ENCODE measurements at places on chromosomes 2 and 18.

- no peak for DNase-seq
These were observed 99.9 kb downstream of the SPATS2L start for GRCh38 chr2:200406379-200406778.

DNA sequence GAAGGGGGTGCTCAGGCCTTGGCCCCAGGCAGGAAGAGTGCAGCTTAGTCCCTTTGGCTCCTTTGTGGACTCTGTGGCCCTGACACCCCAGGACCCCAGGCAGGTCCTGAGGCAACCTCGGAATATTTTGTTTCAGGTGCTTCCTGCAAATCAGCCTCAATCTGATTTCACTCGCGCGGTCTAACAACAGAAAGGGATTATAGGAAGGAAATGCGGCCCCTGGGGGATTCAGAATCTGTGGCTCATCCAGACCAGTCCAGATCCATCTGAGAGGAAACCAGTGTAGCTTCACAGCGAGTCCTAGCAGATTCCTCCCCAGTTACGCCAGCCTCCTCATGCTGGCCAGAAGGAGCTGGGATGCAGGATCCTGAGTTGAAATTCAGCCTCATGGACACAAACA is 59.5 kb upstream of the YWHAQ start:
- DNase-seq, result no peak

DNA sequence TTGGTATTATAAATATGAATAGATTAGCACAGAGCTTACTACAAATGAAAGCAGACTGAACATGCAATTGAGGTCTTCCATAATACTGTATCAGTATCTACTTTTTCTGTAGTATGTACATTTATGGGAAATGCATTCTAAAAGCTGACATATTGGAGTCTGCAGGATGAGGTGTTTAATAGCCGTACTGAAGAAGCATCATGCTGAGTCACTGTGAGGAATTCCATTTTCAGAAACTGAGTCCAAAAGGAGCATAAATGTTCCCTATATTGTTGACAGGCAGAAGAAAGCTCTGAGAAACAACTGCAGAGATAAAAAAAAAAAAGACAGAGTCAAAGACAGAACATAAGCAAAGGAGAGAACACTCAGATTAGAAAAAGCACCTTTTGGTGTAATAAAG is 366.7 kb upstream of the SPHKAP start:
- DNase-seq, result no peak

DNA sequence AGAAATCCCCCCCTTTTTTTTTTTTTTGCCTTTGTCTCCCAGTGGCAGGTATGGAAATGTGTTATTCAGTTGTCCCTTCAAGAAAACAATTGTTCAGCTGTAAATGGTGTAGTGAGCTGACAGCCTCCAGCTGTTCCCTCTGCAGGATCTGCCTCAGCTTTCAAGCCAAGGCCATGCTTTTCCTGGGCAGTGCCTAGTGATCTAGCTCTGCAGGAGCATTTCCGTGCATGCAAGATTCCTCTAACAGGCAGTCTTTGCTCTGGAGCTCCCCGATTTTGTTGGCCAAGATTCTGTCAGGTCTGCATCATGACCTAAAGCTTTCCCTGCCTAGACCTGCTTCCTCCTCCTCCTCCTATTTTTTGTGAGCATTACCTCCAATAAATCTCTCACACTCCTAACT is 300.7 kb upstream of the UBE2E3 start:
- DNase-seq, result no peak
